GM10248 (cell line): ENCODE measurements at places on chromosomes 7 and 10.

- DNase-seq: no peak
Measured at GRCh38 chr7:83502636-83503035, 146.3 kb downstream of the SEMA3E start.

DNA sequence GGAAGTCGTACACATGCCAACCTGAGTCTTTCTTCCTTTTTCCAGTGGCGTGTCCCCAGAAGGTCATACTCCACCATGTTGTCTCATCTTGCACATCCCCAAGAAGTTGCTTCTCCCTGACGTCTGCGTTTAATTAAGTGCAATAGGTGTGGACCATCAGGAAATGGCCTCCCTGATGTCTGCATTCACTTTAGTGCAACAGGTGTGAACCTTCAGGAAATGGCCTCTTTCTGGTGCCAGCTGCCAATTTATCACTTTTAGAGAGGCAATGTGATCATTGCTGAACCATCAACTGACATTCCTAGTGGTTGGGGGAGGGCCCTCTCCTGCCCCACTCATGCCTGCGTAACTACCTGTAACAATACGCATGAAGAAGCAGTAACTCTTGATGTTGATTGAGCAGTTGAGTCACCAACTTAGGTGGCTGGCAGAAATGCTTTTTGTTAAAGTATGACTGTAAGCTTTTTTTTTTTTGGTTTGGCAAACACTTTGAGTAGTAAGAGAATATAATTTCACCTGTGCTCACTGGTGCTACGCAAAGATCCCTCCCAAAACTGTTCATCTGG, 25.8 kb downstream of the SCIN start:
- no peak for DNase-seq

- no peak for DNase-seq
Measured at GRCh38 chr10:31644931-31645633, 283.5 kb downstream of the ARHGAP12 start.

DNA sequence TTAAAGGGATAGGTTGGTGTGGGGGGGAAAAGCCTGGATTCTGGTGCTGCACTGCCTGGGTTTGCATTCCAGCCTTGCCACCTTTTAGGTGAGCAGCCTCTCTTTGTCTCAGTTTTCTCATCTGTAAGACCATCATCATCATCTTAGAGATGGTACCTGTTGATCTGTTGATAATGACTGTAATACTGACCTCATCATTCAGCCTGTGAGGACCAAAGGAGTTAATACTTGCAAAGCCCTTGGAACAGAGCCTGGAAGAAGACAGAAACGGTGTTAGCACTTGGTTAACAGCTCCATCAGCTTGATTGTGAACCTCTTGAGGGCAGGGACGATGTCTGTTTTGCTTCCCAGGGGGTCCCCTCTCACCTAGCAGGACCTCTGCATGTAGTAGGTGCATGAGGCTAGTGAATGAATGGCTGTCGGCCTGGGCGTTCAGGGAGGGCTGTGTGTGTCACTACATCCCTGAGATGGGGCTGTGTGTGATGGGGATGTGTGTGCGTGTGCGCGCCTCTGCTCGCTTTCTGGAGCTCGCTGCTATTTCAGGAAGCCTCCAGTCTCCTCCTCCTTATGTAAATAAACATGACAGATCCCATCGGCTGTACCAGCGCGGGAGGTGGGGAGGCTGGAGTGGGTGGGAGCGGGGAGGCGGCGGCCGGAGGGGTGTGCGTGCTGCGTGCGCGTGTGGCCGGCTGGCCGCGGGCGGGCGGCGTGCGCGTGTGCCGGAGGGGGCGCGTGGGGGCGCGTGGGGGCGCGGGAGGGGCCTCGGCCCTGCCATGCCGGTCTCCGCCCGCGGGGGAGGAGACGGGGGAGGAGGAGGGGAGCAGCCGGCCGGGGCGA, 61.2 kb downstream of the NEURL1 start:
- DNase-seq: peak; percentile 42

- no peak for DNase-seq
Measured at GRCh38 chr7:18206331-18206730, 178.7 kb upstream of the PRPS1L1 start.

DNA sequence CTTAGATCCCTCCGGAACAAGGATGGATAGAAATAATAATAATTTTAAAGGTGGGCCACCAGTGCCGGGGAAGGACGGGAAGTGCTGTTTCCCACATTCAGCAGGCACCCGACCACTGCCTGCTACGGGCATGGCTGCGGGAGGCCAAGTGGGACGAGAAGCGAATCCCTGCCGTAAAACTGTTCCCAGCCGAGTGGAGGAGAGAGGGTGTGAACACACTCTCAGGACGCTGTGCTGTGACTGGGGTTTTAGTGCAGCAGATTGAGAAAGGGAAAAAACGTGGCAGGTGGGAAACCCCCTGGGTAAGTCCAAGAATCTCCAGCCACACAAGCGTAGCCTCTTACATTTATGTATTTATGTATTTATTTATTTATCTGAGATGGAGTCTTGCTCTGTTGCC, 158.8 kb downstream of the DNAJB6 start:
- peak; percentile 75 for DNase-seq

DNA sequence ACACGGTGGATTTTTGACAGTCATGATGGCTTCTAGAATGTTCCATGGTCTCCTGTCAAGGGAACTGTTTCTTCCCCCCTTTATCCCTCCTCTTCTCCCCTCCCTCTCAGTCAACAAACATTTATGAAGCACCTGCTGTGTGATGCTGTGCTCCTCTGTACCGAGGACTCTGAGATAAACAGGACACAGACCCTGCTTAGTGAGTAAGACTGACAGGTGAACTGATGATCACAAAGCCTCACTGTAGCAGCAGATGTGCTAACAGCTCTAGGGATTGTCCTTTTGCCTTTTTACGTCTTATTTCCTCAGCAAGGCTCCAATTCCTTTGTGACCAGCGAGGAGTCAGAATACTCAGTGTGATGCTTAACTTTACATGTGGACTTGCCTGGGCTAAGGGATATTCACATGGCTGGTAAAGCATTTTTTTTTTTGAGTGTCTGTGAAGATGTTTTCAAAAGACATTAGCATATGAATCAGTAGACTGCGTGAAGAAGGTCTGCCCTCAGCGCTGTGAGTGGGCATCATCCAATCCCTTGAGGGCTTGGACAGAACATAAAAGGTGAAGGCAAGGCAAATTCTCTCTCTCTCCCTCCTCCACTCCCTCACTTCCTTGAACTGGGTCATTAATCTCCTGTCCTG, 170.1 kb downstream of the ADRA2A start:
- no peak for DNase-seq

- no peak for DNase-seq
Measured at GRCh38 chr7:48360574-48360973, 189.3 kb downstream of the ABCA13 start.

GRCh38 chr10:5540891-5541290, 16.1 kb downstream of the CALML3 start:
- no peak for DNase-seq
